CD4-positive, alpha-beta T cell treated with Interleukin-15 for 4 hours (primary cell): ENCODE measurements at places on chromosomes 16 and 17.

DNA sequence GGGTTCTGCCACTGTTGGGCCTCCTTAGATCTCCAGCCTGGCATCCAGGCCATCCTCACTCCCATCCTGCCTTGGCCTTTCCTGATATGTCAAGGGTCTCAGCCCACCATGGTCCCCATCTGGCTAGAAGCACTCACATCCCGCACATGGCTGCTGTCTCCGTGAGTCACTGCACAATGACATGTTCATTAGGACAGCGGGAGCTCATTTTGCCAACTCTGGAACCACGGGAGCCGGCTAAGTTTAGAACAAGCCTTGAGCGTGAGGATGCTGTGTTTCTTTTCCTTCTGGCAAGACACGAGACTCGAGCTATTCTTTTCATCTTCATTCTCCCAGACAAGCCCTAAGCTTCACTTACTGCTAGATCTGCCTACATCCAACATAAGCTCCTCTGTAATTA, 65.7 kb upstream of the KSR1 start:
- no peak for DNase-seq

DNA sequence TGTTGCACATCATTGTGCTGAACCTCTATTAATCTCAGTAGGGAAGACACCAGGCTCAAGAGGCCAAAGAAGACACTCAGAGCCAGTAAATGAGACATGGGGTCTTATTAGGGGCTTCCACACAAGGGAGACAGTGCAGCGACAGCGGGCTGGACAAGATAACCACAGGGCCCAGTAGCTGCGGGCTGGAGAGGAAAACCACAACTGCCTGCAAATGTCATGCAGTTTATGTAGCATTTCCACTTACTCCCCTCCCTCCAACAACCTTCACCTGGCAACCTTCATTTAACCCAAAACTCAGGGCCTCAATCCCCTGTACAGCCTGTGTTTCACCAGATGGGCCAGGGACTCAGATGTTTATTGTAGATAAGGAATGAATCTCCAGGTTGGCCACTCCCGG, 185.6 kb downstream of the UTP18 start:
- DNase-seq = no peak

- peak; percentile 43 for DNase-seq
Observed at GRCh38 chr16:27402964-27403600, 1.1 kb downstream of the IL21R start.

DNA sequence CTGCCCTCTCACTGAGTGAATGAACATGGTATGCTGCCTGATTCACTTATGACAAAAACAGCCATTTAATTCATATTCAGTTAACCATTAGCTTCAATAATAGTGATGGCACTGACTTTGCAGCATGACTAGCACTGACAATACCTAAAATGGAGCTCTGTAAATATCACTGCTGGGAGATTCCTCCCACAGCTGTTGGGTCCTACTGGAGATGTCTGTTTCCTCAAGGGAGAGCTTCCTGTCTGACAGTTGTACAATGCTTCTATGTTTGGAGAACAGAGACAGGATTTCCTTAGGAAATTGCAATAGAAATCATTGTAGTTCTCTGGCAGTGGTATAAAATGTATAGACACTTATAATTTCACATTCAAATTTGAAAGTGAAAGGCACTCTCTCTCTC, 695.9 kb upstream of the CDH8 start:
- no peak for DNase-seq

DNA sequence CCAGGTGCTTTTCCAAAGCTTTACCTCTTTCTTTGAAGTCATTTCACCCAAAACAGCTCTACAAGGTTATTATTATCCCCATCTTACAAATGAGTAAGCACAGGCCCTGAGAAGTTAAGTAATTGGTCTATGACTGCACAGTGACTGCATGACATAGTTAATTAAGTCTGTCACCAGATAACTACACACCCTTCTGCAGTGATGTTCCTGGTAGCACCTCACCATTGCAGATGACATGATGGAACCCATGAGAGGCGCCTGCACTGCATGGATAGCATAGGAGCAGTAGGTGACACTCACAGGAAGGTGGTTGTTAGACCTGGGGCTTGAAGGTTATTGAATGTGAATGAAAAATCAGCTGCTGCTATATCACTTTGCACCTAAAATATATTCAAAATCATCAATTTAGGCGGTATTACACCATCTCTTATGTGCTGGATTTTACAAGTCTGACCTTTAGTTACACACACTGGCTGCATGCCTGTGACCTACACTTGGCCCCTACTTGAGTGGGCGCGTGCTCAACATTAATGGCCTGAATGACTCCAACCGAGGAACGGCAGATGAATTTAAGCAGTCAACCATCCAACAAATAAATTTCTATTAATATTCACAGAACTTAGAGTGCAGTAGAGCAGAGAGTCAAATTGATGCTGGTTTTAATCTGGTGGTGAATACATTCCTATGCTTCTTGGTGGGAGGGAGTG, 239.6 kb downstream of the CDH11 start:
- no peak for DNase-seq

DNA sequence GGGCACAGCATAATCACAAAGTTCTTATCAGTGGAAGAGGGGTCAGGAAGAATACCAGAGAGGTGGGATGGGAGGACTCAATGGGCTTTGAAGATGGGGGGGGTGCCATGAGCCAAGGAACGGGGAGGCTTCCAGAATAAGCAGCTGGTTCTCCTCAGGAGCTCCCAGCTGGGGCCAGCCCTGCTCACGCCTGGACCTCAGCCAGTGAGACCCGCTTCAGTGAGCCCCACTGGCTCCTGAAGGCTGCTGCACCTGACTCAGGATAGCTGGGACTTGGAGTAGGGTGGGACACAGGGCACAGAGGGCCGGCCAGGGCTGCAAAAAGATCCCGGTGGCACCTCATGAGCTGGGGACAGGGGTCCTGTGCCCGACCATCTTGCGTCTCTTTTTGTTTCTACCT, 24.4 kb upstream of the ZC3H18 start:
- DNase-seq = no peak

- no peak for DNase-seq
Observed at GRCh38 chr16:20515688-20516090, 60.5 kb downstream of the ACSM2B start.

DNA sequence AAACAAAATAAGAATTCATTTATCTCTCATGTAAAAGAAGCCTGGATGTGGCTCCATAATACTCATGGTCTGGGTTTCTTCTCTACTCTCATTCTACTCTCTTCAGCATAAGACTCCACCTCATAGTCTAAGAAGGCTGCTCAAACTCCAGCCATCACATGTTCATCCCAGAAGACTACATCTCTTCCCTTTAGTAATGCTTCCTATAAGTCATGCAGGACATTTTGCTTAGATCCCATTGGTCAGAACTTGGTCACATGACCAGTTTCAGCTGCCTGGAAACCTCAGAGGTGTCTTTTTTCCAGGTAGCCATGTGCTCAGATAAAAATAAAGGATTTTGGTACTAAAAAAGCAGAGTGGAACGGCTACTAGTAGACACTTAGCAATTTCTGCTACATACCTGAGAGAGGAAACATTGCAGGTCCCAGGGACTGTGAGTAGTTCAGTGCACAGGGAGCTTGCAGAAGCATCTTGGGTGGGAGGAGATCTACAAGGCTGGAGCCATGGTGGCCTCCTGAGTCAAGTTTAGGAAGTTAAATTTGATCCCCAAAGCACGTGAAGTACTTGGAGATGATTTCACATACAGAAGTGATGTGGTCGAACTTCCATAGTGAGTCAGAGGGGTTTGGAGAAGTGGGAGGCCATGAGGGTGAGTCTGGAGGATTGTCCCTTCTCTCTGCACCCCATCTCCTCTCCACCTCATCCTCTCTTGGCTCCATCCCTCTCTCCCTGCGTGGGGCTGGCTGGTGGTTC, 110.2 kb downstream of the CCDC182 start:
- no peak for DNase-seq

GRCh38 chr17:48490451-48490892, 40.3 kb downstream of the HOXB1 start:
- DNase-seq = no peak

GRCh38 chr17:32757963-32758362, 119.0 kb downstream of the MYO1D start:
- DNase-seq = no peak

- no peak for DNase-seq
Observed at GRCh38 chr16:72362973-72363372, 191.0 kb upstream of the PMFBP1 start.

GRCh38 chr16:47519546-47519945, 58.4 kb downstream of the PHKB start:
- no peak for DNase-seq

GRCh38 chr17:64154717-64155116, 24.8 kb upstream of the ERN1 start:
- DNase-seq = no peak

DNA sequence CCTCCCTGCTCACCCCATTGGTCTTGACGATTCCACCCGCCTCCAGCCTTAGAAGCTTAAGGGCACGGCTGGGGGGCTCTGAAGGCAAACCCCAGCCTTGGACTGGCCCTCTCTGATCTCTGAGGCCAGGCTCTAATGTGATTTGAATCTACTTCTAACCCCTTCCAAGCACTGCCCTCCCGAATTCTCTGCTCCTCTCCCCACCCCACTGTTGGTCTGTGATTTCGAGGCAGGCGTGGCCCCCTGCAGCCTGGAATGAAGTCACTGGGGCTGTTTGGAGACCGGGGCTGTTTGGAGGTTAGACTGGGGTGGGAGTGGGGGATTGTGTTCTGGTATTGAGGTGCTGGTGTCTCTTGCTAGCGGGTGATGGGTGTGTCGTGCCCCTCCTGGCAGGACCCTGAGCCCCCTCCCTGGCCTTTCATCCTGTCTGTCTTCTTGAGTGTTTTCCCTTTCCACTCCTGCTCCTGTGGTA, 2.2 kb downstream of the GRB7 start:
- no peak for DNase-seq

- no peak for DNase-seq
Observed at GRCh38 chr17:59366773-59367656, 35.6 kb downstream of the YPEL2 start.

GRCh38 chr17:31068291-31068690, 26.5 kb upstream of the NF1 start:
- DNase-seq = peak; percentile 39

- no peak for DNase-seq
Observed at GRCh38 chr17:57228911-57229310, 27.4 kb upstream of the MSI2 start.

GRCh38 chr16:46828292-46828691, 2.7 kb downstream of the C16orf87 start:
- DNase-seq = no peak

- DNase-seq = no peak
Observed at GRCh38 chr17:71828182-71828596, 292.6 kb upstream of the SOX9 start.

DNA sequence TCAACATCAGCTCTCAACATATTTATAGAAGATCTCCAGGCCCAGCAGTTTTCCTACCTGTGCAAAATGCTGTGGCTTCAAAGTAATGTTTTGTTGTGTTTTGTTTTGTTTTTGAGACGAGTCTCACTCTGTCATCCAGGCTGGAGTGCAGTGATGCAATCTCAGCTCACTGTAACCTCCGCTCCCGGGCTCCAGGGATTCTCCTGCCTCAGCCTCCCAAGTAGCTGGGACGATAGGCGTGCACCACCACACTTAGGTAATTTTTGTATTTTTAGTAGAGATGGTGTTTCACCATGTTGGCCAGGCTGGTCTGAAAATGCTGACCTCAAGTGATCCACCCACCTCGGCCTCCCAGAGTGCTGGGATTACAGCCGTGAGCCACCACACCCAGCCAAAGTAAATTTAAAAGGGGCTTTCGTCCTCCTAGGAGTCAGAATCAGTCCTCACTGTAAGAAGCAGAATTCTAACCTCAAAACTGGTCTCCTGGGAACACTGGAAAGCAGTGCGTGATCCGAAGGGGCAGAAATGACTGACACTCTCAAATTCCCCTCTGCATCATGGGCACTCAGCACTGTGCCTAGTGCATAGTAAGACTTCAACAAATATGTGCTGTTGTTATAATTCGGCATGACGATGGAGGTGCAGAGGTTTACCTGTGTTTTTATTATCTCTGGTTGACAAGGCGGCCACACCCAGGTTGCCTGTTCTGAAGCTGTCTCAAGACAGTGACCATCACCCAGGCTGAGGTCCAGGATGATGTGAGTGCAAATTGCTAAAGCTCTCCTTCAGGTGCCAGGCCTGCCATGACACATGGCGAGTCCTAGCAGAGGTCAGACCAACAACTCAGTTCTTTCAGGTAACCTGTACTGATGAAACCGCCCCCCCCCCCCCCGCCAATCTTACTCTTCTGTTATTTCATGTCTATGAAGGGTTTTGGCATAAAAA, 59.8 kb downstream of the ADCY9 start:
- DNase-seq = no peak

- DNase-seq = peak; percentile 73
Observed at GRCh38 chr16:11783319-11784037, 13.6 kb downstream of the ZC3H7A start.

- DNase-seq = peak; percentile 68
Observed at GRCh38 chr16:117379-118365, 20.8 kb downstream of the NPRL3 start.

DNA sequence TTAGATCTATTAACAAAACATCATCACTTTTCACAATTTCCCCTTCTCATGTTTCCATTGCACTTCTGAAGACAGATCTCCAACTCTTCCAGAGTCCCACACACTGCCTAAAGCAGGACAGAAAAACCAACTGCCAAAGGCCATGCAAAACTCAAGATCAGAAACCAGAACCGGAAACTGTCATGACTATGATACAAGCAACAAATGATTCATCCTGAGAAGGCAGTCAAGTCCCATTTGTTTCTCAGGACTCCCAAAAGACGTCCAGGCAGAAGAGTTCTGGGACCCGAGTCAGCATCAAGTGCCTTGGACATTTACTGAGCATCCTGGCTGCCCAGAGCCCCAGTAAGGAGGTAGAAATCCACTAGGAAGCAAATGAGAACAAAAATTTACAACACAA, 38.8 kb downstream of the ERN1 start:
- peak; percentile 39 for DNase-seq

- no peak for DNase-seq
Observed at GRCh38 chr16:2090481-2090776, 42.6 kb downstream of the TSC2 start.

DNA sequence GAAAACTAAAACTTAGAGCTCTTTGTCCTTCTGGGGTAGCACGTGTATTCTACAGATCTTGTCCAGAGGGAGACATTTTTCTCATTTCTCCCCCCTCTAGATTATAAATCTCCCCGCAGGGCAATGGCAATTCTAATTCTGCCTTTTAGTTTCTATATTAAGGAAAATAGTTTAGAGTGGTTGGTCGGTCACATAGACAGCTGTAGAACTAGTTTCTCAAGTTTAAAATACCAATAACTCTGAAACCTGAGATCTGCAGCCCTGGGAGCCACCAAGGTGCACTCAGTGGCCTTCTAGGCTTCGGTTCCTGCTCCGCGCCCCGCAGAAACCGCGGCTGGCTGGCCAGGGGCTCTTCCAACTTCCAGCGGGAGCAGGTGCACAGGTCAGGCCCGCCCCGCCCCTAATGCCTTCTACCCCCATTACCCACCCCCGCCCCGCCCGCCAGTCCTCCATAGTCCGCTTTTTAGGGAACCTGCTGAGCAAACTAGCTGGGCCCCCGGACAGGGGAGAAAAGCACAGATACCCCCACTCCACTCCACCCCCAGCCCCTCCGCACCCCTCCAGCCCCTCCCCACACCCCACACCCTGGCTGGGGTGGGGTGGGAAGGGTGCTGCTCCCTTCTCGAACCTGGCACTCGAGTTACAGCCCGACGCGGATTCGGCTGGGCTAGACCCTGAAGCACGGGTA, 431 bp downstream of the SLFN11 start:
- no peak for DNase-seq

GRCh38 chr17:64491994-64492393, 4.9 kb downstream of the POLG2 start:
- no peak for DNase-seq

- DNase-seq = peak; percentile 88
Observed at GRCh38 chr16:27367461-27368357, 34.3 kb upstream of the IL21R start.
